ENCODE measurements at places on chromosomes 1 and 21.
A peak's percentile ranks its signal among the peaks of the same experiment; 100 is the strongest.

- no peak for DNase-seq
These were observed 4.8 kb downstream of the OR2L8 start for GRCh38 chr1:247953408-247953807.

GRCh38 chr1:190067592-190067991, 410.1 kb downstream of the BRINP3 start:
- DNase-seq: peak; percentile 65

- peak; percentile 22 for DNase-seq
These were observed 37.2 kb upstream of the SLC9A1 start for GRCh38 chr1:27192039-27192529.

DNA sequence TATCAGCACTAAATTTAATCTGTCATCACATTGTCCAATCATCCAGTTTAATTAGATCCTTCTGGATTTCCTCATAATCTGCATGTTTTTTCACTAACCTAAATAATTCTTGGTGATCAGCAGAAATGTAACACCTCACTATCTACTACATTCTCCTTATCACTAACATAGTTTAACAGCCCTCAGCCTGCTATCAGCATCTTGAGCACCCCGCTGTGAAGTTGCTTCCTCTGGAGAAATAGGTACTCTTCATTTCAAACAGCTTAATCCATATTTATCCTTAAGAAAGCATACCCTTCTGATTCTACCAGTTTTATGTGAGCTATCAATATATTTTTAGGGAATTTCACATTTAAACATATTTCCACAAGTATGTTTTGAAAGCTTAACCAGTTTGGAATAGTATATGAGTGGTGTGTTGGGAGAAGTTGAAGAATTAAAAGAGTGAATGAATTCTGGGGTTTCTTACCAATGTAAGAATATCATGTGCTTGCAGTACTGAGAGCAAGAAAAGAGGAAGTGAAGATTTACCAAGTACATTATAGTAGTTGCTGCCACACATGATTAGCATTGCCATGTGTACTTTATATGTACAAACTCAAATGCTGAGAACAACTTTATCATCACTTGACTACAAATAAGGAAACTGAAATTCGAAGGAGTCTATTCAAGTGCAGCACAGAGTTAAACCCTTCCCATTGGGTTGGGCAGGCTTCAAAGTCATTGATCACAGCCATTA, 771.1 kb upstream of the ADGRL4 start:
- no peak for DNase-seq

DNA sequence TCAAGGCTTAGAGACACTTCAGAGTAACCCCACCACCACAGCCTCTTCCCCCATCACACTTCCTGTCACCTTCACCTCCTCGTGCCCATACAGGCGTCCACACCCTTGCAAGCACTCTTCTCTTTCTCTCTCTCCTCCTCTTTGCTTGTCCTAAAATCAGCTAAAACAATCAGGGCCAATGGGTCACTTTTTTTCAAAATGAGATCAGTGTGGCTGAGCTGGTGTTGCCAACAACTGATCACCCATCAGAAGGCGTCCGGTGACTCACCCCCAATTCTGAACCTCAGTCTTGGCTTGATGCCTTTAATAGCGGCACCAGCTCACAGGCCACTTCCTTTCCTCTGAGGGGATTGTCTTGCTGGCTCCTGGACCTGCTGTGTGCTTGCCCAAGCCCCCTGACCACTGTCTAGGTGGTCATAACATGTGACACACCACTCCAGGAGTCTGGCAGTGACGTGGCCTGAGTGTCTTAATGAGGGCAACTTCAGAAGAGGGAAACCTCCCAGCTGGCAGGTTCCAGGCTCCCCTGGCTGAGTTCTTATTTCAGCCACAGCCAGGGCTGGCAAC, 1.6 kb downstream of the DRAXIN start:
- peak; percentile 33 for DNase-seq

- DNase-seq: peak; percentile 80
These were observed 22.4 kb upstream of the RCOR3 start for GRCh38 chr1:211236633-211237320.

- DNase-seq: no peak
These were observed 28.2 kb downstream of the SLC2A1 start for GRCh38 chr1:42930178-42931107.

DNA sequence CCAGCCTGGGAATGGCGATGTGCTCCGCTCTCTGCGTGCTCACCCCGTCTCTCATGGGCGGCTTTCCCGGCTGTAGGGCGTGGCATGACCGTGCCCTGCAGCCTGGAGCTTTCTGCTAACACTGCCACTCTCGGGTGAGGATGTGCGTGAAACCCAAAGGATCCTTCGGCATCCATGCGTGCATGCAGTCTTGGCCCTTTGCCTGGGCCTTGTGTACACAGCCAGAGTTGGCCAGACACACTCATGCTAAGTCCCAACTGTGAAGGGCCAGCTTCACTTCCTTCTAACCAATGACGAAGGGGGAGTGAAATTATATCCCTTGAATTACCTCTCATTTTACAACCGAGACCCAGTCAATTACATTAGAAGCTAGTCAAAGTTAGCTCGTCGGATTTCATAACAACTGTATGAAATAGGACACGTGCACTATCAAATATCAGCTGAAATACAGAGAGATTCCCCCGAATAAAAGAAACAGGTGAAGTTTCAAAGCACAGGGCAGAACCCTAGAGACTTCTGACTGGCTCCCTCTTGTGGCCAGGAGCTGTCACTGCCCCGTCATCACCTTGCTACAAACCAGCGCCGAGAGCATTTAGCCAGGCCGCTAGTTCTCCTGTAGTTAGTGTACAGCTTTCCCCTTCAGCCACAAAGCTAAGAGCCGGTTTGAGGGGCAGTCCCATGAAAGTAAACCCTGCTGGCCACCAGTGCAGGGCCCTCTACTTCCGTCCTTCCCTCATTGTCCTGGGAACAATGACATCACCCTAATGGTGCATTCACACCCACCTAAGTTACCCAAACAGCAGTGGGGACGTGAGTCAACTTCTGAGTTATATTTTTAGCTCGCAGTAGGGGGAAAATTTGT, 63.4 kb upstream of the COA6 start:
- peak; percentile 33 for DNase-seq

DNA sequence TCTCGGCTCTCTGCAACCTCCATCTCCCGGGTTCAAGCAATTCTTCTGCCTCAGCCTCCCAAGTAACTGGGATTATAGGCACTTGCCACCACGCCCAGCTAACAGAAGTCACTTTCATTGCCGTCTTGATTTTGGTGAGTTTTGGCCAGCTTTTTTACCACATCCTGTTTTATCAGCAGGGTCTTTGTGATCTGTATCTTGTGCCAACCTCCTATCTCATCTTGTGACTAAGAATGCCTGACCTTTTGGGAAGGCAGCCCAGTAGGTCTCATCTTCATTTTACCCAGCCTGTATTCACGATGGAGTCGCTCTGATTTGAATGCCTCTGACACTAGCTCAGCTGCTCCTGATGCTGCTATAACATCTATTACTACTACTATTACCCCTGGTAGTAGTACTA, 46.8 kb upstream of the BARHL2 start:
- DNase-seq: no peak

DNA sequence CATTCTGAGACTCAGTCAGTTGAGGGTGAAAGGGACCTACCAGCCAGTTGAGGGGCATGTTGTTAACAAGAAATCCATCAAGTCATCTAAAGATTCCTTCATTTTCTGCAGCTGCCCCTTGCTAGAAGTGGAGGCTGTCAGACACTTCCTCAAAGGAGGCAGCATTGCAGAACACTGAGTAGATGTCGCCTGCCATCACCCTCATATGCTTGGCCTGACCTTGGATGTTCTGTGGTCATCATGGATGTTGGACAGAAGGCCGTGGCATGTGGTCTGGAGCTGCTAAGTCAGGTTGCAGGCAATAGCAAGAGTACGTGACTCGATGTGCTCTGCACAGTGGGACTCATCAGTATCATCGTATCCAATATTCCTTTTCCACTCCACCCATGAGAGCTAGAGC, 70.6 kb downstream of the GATAD2B start:
- DNase-seq: peak; percentile 18

GRCh38 chr1:39094685-39095084, 68.5 kb downstream of the NDUFS5 start:
- no peak for DNase-seq

- peak; percentile 59 for DNase-seq
These were observed 2.0 kb upstream of the RAB7B start for GRCh38 chr1:206005234-206005633.

GRCh38 chr1:179516976-179517705, 58.6 kb downstream of the NPHS2 start:
- no peak for DNase-seq

GRCh38 chr1:199109160-199109559, 470.3 kb downstream of the PTPRC start:
- DNase-seq: no peak

- DNase-seq: no peak
These were observed 27.1 kb downstream of the MRAP start for GRCh38 chr21:32325706-32326105.

DNA sequence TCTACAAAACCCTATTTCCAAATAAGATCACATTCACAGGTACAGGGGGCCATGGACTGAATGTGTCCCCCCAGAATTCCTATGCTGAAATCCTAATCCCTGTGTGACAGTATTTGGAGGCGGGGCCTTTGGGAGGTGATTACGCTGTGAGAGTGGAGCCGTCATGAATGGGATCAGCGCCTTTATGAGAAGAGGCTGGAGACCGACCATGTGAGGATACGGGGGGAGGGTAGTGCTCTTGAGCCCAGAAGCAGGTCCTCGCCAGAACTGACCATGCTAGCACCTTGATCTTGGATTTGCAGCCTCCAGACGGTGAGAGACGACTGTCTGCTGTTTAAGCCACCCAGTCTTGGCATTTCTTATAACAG, 23.8 kb upstream of the KIF26B start:
- DNase-seq: no peak
